ENCODE measurements at places on chromosomes 5 and 9.

DNA sequence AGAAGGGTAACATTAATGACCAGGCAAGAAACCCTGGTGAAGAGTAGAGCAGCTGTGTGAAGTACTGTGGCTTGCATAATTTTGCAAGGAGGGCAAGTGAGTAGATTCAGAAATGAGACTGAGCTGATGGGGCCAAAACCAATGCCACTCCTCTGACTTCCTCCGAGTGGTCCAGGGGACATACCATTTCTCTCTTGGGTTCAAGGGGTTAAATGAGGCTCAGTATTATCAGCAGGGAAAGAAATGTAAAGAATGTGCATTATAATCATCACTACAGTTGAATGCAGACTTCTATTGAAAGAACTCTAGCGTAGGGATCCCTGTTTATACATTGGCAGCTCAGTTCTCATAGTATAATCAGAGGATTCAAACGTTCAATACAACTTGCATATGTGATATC is 9.9 kb downstream of the POLR3G start:
- no peak for DNase-seq

- DNase-seq = no peak
These were observed 76.6 kb downstream of the CD180 start for GRCh38 chr5:67120032-67120431.

GRCh38 chr5:10562201-10563109 is 1.4 kb upstream of the ANKRD33B start:
- DNase-seq = peak; percentile 84

- DNase-seq = no peak
These were observed 188.8 kb downstream of the FBN2 start for GRCh38 chr5:128349044-128349858.

GRCh38 chr5:147037515-147038205 is 159.1 kb upstream of the PPP2R2B start:
- no peak for DNase-seq

GRCh38 chr9:108395421-108395820 is 460.4 kb downstream of the ACTL7B start:
- DNase-seq = no peak

All from GM06990 (cell line).